Foreskin keratinocyte (primary cell): ENCODE measurements at places on chromosomes 5 and 9. TPM values are rescaled to one million over a fixed set of nuclear protein-coding genes. Genes with fewer than 3 reads are reported as not detected.

RPS14 gene
- total RNA-seq, result 2,193 and 2,437 TPM in 2 replicates

DNA sequence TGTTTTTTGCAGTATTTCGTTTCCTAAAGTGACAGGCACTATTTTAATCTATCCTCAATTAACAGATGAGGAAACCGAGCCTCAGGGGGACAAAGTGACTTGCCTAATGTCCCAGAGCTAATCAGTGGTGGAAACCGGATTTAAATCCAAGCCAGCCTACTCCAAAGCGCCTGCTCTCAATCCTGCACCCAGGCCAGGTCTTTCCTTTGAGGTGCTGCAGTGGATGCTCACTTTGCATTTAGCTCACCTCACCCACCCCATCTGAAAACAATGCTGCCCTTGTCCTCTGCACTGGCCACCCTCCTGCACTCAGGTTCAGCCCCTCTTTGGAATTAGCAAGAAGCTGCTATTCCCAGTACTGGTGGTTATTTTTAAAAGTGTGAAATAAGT lies 16.0 kb downstream of the ANGPTL2 start:
- no peak for DNase-seq

PPP3R2 gene
- total RNA-seq, result not detected in 2 replicates

DNA sequence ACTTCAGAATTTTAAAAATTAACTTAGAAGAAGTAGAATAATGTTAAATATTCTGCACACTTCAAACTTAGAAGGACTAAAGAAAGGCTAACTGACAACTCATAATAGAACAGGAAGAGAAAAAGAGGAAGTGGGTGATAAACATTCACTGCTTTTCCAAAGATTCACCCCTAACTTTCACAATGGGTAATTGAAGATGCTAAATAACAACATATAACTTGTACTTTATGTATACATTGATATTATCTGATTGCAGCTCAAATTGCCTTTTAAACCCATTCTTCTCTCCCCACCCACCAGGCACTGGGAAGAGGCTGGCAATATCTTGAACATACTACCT lies 376.6 kb downstream of the EFNA5 start:
- no peak for DNase-seq

DNA sequence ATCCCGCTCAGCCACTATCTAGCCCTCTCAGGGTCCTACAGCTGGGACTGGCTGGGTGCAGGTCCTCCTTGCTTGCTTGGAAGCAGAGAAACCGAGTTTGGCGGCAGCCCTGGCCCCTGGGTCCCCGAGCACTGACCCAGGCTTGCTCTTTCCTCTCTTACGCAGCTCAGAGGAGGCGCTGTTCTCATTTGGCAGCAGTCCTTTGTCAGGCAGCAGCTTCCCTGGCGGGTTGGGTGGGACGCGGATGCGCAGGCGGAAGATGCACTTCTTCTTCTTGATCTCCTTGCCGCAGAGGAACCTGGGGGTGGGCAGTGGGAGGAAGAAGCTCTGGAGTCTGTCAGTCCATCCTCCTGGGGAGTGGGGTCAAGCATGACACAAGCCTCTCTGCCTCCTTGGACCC lies 14.5 kb downstream of the PHF19 start:
- no peak for DNase-seq

DNA sequence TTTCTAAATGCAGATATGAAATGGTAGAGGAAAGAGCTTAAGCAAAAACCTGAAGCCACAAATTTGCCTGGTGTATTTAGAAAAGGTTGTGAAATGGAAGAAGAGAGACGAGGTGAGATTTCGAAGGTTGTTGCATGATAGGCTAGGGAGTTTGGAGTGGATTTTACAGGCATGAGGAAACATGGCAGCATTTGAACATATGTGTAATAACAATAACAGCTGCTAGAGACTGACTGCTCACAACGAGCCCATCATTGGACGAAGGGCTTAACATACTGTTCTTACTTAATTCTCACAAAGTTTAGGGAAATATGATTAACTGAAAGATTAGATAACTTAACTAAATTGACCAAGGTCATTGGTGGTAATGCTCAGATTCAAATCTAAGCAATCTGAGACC lies 108.1 kb downstream of the JAKMIP2 start:
- no peak for DNase-seq

- no peak for DNase-seq
These were observed 141.5 kb upstream of the FBXL17 start for GRCh38 chr5:108523360-108523759.
